Stimulated activated CD4-positive, alpha-beta T cell treated with anti-CD3 and anti-CD28 coated beads, TNF-alpha, amount 100 ng/mL, for 4 hours (primary cell): ENCODE measurements at places on chromosomes 1 and 21.

DNA sequence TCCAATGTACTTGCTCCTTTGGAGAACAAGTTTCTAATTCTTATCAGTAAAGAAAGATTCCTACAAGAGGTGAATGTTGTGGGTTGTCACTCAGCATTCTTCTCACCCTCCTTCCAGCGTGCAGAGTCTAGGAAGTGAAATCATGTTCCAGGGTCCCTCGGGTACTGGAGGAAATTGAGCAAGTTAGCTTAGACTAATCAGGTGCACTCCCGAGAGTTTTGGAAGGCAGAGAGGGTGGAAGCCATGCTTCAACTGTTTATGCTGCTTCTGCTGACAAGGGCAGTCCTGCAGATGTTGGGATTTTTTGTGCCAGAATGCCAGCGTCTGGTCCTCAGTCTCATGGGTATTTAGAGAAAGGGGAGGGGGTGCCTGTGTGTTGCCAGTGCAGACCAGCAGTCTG lies 5.3 kb upstream of the C1orf115 start:
- DNase-seq = no peak

GRCh38 chr1:247119600-247120407 lies 15.6 kb upstream of the ZNF669 start:
- no peak for DNase-seq

DNA sequence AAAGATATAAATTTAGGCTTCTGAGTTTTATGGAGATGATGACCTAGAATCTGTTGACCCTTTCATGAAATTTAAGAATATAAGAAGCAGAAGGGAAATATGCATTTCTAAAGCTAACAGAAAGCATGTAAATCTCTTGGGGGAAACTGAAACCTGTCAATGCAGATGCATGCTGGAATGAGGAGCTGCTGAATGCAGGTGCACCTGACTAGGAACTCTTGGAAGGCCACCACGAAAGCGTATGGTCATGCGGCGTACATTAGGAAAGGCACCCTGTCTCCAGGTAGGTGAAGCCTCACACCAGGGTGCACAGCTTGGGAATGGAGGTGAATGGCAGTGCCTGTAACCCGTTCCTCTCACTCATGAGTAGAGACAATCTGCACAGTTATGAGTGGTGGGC lies 309.7 kb downstream of the SEC16B start:
- no peak for DNase-seq

DNA sequence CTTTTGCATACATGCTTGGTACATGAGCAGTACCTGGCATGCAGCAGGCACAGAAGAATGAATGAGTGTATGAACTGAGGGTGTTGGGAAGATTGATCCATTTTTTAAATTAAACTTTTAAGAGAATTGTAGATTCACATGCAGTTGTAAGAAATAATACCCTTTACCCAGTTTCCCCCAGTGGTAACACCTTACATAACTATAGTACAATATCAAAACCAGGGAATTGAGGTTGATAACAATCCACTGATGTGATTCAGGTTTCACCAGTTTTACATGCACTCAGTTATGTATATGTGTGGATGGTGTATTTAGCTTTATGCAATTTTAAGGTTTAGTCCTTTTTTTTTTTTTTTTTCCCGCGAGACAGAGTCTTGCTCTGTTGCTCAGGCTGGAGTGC lies 20.5 kb downstream of the TRABD2B start:
- no peak for DNase-seq

GRCh38 chr1:153659656-153660055 lies 1.2 kb downstream of the SNAPIN start:
- no peak for DNase-seq

GRCh38 chr1:119483441-119484200 lies 23.4 kb upstream of the HSD3B1 start:
- no peak for DNase-seq

DNA sequence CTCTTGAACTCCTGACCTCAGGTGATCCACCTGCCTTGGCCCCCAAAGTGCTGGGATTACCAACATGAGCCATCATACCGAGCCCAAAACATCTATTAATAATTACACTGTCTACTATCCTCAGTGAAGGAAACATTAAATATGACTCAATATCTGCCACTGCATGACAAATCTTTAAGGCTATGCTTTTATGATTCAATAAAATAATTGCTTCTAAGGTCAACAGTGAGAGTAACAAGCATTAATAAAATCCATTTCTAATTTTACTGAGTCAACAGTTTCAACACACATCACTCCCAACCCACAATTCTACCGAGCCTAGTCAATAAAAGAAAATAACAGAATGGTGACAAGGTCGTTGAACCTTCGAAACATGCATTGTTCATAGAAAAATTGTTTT lies 125.5 kb upstream of the CHRM3 start:
- DNase-seq = no peak

- no peak for DNase-seq
Observed at GRCh38 chr1:109501644-109502363, 7.7 kb downstream of the AMIGO1 start.

GRCh38 chr1:24077278-24077978 lies 34.5 kb downstream of the MYOM3 start:
- no peak for DNase-seq

- no peak for DNase-seq
Observed at GRCh38 chr1:16175610-16176553, 20.0 kb upstream of the EPHA2 start.

DNA sequence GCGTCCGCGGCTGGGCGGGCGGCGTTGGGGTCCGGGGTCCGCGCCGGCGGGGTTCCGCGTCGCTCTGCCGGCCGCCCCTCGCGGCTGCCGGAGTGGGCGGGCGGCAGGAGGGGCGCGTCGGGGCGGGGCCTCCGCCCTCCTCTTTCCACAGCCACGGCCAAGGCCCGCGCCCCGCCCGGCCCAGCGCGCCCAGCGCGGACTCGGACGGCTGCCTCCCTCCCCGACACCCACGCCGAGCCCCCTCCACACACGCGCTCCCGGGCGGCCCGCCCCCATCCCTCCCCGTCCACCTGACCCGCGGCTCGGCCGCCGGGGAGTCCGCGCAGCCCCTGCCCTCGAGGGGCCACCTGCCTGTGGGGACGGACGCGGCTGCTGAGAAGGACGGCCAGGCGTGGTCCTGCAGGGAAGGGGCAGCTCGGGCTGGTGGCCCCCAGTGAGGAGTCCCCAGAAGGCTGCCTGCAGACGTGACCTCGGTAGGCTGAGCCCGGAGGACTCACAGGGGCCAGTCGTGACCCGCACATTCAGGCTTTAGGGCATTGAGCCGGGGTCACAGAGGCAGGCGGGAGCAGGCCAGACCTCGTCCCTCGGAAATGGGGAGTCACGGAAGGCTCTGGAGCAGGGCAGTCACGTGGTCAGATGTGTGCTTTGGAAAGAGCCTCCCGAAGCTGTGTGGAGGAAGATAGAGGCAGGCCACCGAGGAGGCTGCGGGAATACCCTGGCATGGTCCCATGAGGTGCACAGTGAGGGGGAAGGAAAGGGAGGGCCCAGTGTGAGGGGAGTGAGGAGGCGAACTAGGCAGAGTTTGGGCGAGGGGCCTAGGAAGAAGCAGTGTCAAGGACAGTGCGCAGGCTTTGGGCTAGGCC lies at the start of gene COL8A2:
TSS of gene COL8A2 (minus strand) at position 94 of the 863 bp plus-strand sequence. CDS start 24,980 bp downstream, outside the sequence.
- DNase-seq = no peak

- no peak for DNase-seq
Observed at GRCh38 chr1:44962729-44963128, 23.7 kb downstream of the EIF2B3 start.

DNA sequence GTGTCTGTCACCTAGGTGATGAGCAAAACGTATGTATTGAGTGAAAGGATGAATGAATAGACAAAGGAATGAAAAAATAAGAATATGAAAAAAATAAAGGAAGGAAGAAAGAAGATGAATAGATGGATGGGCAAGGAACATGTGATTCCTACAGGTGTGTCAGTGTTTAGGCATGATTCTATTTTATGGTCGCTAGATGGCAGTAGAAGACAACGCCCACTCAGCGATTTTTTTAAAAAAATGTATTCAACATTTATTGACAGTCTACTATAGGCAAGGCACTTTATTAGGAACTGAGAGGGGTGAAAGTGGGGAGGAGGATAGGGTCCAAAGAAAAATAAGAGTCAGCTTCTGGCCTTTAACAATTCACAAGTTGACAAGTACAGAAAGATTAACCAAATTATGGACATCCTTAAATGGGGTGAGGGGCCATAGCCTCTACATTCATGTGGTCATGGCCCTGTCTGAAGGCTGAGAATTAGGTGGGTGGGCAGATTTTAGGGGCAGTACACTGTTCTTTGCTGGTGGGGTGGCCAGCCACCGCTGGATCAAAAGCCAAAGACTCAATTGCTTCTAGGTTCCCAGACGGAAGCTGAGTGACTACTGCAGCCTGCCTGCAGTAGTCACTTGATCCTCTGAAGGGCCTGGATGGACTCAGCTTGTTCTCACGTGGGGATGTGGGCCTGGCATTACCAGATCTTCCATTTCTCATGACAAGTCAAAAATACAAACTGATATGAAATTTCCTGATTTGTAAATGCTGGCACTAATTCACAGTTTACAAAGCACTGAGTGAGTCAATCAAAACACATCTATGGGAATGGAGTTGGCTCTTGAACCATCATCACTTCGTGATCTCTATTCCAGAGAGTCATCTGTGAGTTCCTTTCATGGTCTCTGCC lies 83.9 kb downstream of the FASLG start:
- DNase-seq = no peak

DNA sequence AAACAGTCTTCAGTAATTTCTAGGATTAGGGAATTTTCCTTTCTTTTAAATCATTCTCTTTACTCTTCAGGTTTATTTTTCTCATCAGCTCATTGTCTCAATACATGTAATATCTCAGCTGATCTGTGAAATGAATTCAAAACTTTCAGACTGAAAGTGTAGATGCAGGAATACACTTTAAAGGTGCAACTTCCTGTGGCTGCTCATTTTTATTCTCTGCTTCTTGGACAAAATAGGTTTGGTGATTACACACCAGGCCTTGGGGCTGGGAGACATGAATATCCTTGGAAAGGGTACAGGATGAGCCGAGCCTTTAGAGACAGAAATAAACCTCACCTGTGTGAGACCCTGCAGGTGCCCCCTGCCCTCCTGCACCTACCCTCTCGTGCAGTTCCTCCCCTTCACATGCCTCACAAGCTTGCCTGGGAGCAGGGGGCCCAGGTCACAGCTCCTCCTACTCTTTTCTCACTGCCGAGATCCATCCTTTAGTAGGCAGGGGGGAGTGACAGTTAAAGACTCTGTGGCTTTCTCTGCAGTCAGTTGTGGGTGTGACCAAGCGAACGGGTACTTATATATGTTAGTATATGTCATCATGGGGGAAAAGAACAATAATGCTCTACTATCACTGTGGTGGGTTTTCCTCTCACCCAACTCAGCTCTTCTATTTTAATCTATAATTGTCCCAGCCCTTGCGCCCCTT lies 23.6 kb downstream of the XCL2 start:
- no peak for DNase-seq
